Activated gamma-delta T cell (primary cell): ENCODE measurements at places on chromosomes 6 and 20.

GRCh38 chr6:148118244-148118643, 224.4 kb upstream of the SASH1 start:
- DNase-seq, result no peak

GRCh38 chr6:101956961-101957360, 563.5 kb downstream of the GRIK2 start:
- no peak for DNase-seq

DNA sequence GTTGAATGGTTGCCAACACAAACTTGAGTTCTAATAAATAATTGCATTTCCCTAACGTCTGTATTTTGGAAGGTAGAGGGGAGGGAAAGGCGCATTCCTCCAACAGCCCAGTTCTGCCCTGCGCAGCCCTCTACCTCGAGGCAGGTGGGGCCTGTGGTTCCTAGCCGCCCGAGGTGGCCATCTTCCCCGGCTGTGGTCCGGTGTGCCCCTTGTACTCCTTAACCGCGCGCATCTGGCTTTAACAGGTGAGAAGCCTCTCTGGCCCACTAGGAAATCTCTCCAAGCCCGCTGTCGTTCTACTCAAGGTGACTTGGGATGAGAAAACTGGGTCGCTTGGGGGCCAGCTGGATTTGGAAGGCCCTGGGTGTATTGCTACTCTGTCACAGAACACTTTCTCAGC, 1.7 kb downstream of the KHDC3L start:
- no peak for DNase-seq

- no peak for DNase-seq
Observed at GRCh38 chr6:75993236-75994162, 79.0 kb downstream of the IMPG1 start.

- no peak for DNase-seq
Observed at GRCh38 chr20:22905658-22906057, 129.5 kb upstream of the SSTR4 start.

DNA sequence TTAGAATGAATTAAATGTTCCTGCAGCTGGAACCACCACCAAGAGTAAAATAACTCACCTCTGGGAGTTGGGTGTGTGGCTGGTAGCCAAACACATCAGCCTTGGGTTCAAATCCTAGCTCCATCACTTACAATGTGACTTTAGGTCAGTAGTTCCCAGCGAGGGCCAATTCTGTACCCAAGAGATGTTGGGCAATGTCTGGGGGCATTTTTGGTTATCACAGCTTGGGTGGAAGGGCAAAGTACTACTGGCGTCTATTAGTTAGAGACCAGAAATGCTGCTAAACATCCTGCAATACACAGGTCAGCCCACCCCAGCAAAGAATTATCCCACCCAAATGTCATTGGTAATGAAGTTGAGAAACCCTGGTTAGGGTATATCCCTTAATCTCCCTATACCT, 48.8 kb downstream of the SLC13A3 start:
- DNase-seq, result no peak

GRCh38 chr6:122008101-122008999, 391.1 kb upstream of the HSF2 start:
- no peak for DNase-seq

DNA sequence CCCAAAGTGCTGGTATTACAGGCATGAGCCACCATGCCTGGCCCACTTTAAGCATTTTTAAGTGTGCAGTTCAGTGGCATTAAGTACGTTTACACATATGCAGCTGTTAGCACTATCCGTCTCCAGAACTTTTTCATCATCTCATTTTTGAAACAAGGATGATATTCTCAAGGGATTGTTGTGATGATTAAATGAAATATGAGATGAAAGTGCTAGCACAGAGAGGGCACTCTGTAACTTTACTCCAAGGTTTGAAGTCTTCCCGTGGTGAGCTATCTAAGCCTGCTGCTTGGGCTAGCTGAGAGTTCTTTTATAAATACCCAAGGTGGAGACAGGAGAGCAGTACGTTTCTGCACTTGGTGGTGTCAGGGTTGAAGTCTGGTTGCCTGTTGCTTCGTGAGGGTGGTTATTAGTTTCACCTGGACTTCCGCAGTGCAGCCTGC, 6.6 kb downstream of the TM9SF4 start:
- no peak for DNase-seq
